ENCODE measurements at places on chromosomes 5 and 9. TPM values are rescaled to one million over a fixed set of nuclear protein-coding genes. Genes with fewer than 3 reads are reported as not detected.
A peak's percentile ranks its signal among the peaks of the same experiment; 100 is the strongest.

- H3K4me1 ChIP-seq: no peaks in the 10 kb centered on the region
- no peak overlapping the region for H3K27ac ChIP-seq
- no peaks in the 10 kb centered on the region for H3K27me3 ChIP-seq
- no peak overlapping the region for H3K4me3 ChIP-seq
These were observed 134.3 kb upstream of the CDH9 start for GRCh38 chr5:27172693-27173092.

- H3K36me3 ChIP-seq: no peaks in the 10 kb centered on the region
- H3K4me3 ChIP-seq: no peak overlapping the region
- H3K27ac ChIP-seq: no peak overlapping the region
- no peaks in the 10 kb centered on the region for H3K4me1 ChIP-seq
- no peaks in the 10 kb centered on the region for H3K27me3 ChIP-seq
These were observed 93.1 kb upstream of the TMED7 start for GRCh38 chr5:115718927-115719326.

- H3K36me3 ChIP-seq: no peaks in the 10 kb centered on the region
- peaks cover 64% of the 10 kb centered on the region for H3K4me1 ChIP-seq
- H3K27ac ChIP-seq: peak overlapping the region; percentile 90
- no peak overlapping the region for H3K4me3 ChIP-seq
- DNase-seq: peak; percentile 99
These were observed 74.9 kb upstream of the NIPAL4 start for GRCh38 chr5:157384971-157385709.

DNA sequence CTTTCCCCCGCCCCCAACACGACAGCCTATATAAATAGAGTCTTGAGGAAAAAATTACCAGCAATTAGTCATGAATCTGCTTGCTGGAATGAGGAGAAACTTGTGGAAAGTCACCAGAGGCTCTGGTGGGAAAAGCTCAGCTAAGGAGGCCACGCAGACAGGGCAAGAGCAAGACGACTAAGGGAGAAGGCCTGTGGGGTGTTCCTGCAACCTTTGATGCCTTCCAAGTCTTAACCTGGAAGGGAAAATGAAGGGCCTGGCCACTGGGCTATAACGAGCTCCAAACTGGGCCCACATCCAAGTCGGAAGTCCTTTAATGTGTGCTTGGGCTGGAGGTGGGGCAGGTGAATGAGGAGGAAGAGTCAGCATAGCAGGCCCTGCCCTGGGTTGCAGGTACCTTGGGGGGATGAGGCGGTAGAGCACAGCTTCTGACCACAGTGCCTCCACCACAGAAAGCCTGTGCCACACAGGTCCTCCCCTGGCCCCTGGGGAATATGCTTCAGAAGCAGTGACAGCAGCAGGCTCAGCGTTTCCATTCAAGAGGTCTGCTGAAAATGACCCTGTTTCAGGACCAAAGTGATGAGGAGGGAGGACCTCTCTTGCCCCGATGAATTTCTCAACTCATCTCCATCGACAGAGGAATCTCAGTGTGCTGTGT is 92.8 kb upstream of the LRRTM2 start:
- no peak overlapping the region for H3K27ac ChIP-seq
- no peaks in the 10 kb centered on the region for H3K36me3 ChIP-seq
- H3K4me1 ChIP-seq: peaks cover 4% of the 10 kb centered on the region
- no peaks in the 10 kb centered on the region for H3K27me3 ChIP-seq
- no peak overlapping the region for H3K4me3 ChIP-seq

DNA sequence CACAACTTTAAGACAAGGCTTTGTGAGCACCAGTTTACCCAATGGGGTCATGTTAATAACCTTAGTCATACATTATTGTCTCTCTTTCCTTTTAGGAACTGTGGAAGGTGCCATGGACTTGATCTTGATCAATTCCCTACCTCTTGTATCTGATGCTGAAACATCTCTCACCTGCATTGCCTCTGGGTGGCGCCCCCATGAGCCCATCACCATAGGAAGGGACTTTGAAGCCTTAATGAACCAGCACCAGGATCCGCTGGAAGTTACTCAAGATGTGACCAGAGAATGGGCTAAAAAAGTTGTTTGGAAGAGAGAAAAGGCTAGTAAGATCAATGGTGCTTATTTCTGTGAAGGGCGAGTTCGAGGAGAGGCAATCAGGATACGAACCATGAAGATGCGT is 48.7 kb downstream of the TEK start:
- peaks cover 14% of the 10 kb centered on the region for H3K4me1 ChIP-seq
- no peak overlapping the region for H3K27ac ChIP-seq
- no peaks in the 10 kb centered on the region for H3K36me3 ChIP-seq
- H3K4me3 ChIP-seq: no peak overlapping the region
- no peak for DNase-seq
- H3K27me3 ChIP-seq: no peaks in the 10 kb centered on the region

DNA sequence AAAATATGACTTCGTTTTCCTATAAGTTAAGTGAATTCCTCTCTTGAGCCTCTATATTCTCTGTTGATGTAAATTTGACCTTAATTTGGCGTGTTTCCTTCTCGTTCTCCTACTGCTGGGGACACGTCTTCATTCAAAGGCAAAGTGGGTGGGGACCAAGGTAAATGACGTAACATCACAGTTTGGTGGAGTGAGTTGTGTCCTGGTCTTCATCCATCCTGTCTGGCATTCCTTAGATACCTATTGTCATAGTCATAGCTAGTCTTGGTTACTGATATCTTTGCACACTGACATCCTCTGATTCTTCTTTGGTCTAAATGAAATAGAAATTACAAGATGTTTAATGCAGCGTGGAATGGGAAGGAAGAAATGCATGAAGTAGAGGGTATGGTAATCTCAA is 108.5 kb downstream of the NNT start:
- H3K4me3 ChIP-seq: no peak overlapping the region
- DNase-seq: peak; percentile 66
- peaks cover 6% of the 10 kb centered on the region for H3K4me1 ChIP-seq
- no peaks in the 10 kb centered on the region for H3K36me3 ChIP-seq
- H3K27me3 ChIP-seq: no peaks in the 10 kb centered on the region

- H3K27ac ChIP-seq: no peak overlapping the region
- H3K36me3 ChIP-seq: peaks cover 2% of the 10 kb centered on the region
- DNase-seq: no peak
- H3K4me1 ChIP-seq: peaks cover 2% of the 10 kb centered on the region
These were observed 5.7 kb downstream of the CLTB start for GRCh38 chr5:176410486-176411180.

DNA sequence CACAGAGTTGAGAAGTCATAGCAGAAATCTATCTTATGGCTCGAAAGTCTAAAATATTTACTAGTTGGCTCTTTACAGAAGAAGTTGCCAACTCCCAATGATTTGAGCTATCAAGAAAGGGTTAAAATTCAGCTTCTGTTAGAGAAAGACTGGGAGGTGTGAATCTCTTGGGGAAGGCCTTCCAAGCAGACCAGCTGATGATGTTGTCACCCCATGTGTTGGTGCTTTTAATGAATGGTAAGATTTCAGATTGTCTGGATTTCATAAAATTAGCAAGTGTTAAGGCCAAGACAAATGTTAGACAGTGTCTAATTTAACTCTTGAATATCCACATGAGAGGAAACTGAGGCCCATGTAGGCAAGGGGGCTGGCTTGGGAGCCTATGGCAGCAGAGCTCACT is 63.9 kb downstream of the PPARGC1B start:
- H3K27me3 ChIP-seq: no peaks in the 10 kb centered on the region
- H3K4me3 ChIP-seq: no peak overlapping the region
- peaks cover 2% of the 10 kb centered on the region for H3K4me1 ChIP-seq
- no peak overlapping the region for H3K27ac ChIP-seq
- no peaks in the 10 kb centered on the region for H3K36me3 ChIP-seq
- DNase-seq: no peak

ACOT12 gene
- not detected for total RNA-seq

LIFR gene
- 20.3 TPM for total RNA-seq

IL3 gene
- not detected for total RNA-seq

BTNL9 gene
- not detected for total RNA-seq

NME5 gene
- total RNA-seq: 2.9 TPM
